ENCODE measurements at places on chromosomes 4 and X.

DNA sequence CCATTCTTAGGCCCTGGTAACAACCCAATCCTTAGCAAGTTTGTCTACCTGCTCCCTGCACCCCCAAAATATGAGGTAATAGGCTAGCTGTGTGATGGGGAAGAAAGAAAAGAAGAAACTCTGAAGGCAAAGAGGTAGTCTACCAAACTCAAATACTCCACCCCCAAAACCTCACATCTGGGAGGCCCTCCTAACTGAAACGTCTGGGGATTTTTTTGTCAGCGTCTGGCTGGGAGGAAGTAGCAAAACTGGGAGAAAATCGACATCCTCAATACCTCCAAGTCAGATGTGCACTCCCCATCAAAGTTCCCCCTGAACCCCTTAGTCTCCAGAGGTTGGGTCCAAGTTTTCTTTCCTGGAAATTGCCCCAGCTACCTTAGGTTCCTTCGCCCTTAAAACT lies 1.0 kb downstream of the LAMP2 start:
- no peak for DNase-seq

- peak; percentile 41 for DNase-seq
These were observed 201.4 kb downstream of the CCNG2 start for GRCh38 chr4:77358315-77358928.

GRCh38 chrX:101415180-101416145 lies 7.4 kb downstream of the HNRNPH2 start:
- DNase-seq, result peak; percentile 69

- DNase-seq, result peak; percentile 32
These were observed 130.4 kb upstream of the RADX start for GRCh38 chrX:106481341-106481740.

DNA sequence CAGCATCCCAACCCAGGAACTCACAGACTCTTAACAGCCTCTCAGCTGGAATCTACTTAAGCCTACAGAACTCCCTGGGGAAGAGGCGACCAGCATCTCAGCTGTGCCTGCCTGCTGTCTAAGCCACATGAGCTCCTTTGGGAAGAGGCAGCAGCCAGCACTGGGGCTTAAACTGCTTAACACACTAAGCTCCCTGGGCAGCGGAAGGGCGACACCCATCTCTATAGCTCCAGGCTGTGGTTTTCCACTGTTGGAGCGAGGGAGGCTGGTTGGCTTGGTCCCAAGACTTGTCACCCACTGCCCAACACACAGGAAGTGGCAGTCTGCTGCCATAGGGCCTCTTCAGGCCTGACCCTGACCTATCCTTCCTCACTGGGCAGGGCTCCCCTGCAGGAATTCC lies 1544.1 kb upstream of the ADGRL3 start:
- no peak for DNase-seq

- DNase-seq, result no peak
These were observed 9.1 kb upstream of the TBC1D1 start for GRCh38 chr4:37881811-37882210.

- DNase-seq, result no peak
These were observed 767 bp upstream of the SMIM20 start for GRCh38 chr4:25913056-25913850.

DNA sequence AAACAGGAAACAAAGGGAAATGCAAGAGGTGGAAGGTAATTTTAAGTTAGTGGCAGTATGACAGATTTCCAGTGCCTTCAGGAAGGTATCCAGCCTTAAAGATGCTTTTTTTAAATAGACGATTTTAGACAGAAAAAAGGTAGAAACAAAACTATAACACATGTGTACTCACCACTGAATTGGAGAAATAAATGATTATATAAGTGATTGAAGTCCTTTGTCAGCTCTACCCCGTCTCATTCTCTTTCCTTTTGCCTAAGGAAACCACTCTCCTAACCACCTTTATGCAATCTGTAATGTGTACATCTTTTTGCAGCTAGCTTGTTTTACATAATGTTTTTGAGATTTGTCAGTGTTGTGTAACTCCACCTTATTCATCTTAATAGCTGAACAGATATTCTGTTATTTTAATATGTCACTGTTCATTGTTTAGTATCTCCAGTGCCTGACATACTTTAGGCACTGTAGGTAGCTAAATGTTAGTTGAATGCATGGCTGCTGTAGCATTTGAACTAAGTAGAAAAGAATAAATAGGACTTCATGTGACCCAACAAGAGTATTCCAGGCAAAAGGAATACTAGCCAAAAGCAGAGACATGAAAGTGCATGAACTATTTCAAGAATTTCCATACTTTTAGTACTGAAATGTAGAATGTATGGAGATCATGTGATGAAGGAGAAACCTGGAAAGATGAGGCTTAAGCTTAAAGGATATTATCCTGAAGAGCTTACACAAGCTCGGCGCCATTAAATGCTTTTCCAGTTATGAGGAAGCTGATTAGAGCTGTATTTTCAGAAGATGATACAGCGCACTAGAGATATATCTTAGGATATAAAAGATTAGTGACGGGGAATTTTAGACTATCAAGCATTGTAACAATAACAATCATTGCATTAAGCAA lies 865 bp downstream of the FAM200B start:
- DNase-seq, result peak; percentile 34

GRCh38 chr4:19686456-19686855 lies 565.2 kb upstream of the SLIT2 start:
- no peak for DNase-seq

GRCh38 chrX:153416781-153417450 lies 5.6 kb downstream of the ZFP92 start:
- DNase-seq, result peak; percentile 4

- no peak for DNase-seq
These were observed 88.6 kb upstream of the HHIP start for GRCh38 chr4:144557404-144557803.

Data from fibroblast of upper back skin (primary cell).